ENCODE measurements at places on chromosomes 2 and 18. TPM values are rescaled to one million over a fixed set of nuclear protein-coding genes. Genes with fewer than 3 reads are reported as not detected.

DNA sequence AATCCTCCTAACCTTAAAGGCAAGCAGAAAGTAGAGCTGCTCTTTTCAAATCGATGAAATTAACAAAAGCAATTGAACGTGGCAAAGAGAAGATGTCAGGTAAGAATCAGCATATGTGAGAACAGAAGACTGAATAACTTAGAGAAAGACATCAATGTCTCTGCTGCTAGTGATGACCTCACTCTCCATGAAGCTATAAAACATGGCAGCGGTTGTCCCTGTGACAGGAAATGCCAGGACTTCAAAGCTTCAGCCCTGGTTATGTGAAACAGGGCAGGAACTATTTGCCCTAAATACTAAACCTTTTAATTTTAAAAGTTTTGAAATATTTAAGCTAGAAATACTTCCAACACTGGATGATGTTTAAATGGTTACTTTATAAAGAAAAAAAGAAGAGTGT is 383.7 kb downstream of the XIRP2 start:
- DNase-seq: no peak

DNA sequence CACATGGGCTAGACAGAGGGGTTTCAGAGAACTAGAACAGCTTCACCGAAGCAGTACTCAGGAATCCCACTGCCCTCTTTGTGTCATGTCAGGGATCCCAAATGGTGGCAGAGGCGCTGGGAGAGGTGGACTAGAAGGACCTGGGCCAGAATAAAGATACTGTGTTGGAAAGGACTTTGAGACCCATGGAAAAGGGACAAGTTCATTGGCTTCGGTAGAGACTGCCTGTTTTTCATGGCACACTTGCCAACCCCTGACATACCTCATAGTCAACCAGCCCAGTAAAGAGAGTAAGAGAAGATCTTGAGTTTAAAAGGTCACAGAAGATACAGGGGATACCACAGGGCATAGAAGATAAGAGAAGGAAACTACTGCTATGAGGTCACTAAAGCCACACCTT is 381.0 kb downstream of the RIT2 start:
- no peak for DNase-seq

DNA sequence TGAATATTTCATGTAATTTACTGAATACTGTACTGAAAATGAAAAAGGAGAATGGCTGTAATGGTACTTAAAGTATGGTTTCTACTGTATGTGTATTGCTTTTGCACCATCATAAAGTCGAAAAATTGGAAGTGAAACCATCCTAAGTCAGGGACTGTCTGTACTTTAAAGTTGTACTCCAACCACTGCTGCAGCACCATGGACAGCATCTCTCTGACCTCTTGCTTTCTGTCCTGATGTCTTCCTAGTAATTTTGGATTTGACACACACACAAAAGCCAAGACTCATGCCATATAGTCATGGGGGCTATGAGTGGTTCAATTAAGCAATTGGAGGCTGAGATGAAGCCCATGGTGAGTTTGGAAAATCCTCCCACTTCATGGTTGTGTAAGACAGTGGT is 256.3 kb upstream of the PKDCC start:
- DNase-seq: no peak

DNA sequence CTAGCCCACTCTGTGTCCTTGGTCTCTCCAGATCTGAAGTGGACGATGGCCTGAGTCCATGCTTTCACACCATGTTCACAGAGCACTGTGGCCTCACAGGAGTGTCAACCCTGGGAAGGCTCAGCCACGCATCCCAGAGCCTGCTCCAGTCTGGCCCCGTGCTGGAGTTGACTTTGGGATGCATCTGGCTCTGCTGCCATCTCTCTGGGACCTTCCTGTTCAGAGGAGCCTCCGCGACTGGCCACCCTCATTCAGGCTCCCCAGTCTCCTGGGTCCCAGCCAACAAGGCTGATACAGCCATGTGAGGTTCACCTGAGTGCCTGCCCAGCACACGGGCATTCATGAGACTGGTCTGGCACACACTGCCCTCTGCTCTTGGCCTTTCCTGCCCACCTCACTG is 199.7 kb upstream of the RAB6C start:
- DNase-seq: no peak

- no peak for DNase-seq
Observed at GRCh38 chr2:96860065-96861029, 2.5 kb upstream of the ANKRD39 start.

DNA sequence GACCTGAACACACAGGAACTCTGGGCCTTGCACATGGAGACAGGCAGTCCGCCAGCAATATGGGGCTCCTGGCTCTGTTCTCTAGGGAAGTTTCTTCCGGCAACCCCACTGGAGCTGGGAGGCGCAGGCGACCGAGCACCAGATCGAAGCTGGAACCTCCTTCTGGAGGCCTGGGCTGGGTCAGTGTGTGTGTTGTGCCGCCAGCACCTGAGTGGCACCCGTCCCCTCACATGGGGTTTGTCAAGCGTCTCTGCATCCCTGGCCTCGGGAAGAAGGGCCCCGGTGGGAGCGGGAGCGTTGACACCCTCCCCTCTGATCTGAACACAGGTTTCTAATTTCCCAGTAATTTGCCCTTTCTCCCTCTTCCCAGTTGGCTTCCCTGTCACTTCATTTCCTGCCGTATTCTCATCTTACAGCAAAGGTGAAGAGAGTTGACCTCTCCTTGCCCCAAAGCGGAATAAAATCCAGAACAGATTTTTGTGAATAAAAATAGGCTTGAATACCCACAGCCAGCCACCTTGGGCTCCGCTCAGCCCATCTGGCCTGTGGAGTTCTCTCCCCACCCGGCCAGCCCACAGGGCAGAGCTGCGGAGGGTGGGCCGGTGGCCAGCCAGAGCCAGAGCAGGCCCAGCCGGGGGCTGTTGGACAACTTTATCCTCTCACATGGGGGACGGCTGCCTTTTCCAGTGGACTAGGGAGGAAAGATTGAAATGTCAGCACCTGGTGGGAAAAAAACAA is 85.9 kb downstream of the APOB start:
- no peak for DNase-seq

- DNase-seq: no peak
Observed at GRCh38 chr2:191012346-191012745, 1.6 kb downstream of the STAT1 start.

The DOK6 gene
- total RNA-seq: 8.7 TPM

The MPP4 gene
- 0.56 TPM for total RNA-seq

The SMPD4 gene
- total RNA-seq: 26.5 TPM

All from posterior vena cava (tissue), 2 donors.